ENCODE measurements at places on chromosomes 7 and 10.

DNA sequence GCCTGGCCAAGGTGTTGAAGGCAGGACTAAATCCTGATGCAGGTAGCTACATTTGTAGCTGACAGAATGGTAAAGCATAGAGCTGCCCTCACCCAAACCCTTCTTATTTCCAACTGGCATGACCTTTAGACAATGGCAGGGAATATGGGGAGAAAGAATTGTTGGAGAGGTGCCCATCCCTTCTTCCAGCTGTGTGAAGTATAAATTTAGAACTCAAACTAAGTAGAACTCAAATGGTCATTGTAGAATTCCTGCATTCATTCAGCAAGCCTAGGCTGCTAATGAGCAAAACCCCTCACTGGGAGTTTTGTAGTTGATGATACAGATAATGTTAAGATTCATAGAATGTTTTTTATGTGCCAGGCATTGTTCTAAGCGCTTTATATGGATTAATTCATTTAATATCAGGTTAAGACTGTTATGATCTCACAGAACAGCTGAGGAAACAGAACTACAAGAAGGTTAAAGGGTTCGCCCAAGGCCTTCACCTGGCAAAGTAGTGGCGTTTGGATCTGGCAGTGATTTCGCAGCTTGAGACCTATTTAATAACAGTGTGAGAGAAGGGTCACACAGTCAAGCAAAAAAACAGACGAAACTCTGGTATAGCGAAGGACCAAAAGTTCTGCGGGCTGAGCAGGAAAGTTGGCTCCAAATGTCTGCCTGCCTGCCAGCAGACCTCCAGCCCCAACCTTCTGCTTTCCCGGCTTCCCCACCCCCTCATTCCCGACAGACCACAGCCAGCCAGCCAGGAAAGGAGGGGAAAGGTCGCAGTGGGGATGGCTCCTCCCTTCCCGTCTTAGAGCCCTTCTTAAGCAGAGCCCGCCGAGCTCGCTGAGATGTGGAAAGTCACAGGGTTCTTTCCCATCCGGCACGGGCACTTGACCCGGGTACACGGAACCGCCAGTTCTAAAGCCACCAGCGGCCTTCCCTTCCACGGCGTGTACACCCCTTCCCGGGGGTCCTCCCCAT, 1.6 kb upstream of the HILPDA start:
- DNase-seq = peak; percentile 75

- no peak for DNase-seq
Measured at GRCh38 chr7:20519645-20520044, 95.8 kb upstream of the ABCB5 start.

GRCh38 chr7:2646680-2647571, 15.1 kb downstream of the TTYH3 start:
- no peak for DNase-seq

- no peak for DNase-seq
Measured at GRCh38 chr10:4532011-4532410, 294.0 kb upstream of the AKR1E2 start.

GRCh38 chr7:69615685-69616084, 17.4 kb downstream of the AUTS2 start:
- no peak for DNase-seq

- peak; percentile 33 for DNase-seq
Measured at GRCh38 chr7:128863433-128863989, 855 bp downstream of the ATP6V1F start.

GRCh38 chr10:30433730-30434272, at the start of gene MAP3K8:
MAP3K8 (plus strand) TSS chr10:30434184; CDS start chr10:30438939, 4,755 bp downstream.
- DNase-seq = peak; percentile 76

- DNase-seq = no peak
Measured at GRCh38 chr7:25117226-25118047, 7.6 kb downstream of the CYCS start.

GRCh38 chr7:26681819-26682418, 182.5 kb downstream of the SKAP2 start:
- no peak for DNase-seq

- peak; percentile 19 for DNase-seq
Measured at GRCh38 chr10:6995831-6996230, 415.0 kb downstream of the SFMBT2 start.

DNA sequence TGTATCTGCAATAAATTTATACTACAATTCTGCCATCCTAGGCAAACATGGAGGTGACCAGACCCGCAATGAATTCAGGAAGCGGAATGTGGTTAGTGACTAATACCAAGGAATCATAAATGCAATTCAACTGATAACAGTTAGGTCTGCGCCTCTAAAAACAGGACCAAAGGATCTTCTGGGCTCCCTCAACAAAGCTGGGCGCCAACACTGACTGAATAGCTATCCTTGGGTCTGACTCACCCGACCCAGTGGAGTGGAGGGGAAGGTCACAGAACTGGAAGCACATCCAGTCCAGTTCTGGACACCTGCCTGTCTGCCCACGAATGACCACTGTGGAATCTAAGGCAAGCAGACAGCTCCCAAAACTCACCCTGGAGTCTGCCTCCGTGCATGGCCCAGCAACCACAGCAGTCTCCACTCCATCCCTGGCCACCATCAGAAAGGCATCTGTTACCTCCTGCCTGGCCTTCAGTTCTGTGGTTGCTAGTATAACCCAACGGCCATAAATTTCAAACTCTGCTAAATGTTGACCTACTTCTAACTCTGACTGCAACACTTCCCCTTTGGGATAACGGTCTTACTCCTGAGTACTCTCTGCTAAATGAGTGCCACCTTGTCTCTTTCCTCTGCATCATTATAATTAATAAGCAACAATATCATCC, 43.0 kb upstream of the DLX6 start:
- DNase-seq = no peak

GRCh38 chr7:76512941-76513816, 2.8 kb downstream of the UPK3B start:
- no peak for DNase-seq

GRCh38 chr7:141956084-141956483, 9.3 kb upstream of the CLEC5A start:
- DNase-seq = no peak

GRCh38 chr7:10798044-10798443, 175.6 kb upstream of the PHF14 start:
- DNase-seq = no peak

- DNase-seq = peak; percentile 34
Measured at GRCh38 chr10:86439544-86439943, 72.9 kb upstream of the GRID1 start.

DNA sequence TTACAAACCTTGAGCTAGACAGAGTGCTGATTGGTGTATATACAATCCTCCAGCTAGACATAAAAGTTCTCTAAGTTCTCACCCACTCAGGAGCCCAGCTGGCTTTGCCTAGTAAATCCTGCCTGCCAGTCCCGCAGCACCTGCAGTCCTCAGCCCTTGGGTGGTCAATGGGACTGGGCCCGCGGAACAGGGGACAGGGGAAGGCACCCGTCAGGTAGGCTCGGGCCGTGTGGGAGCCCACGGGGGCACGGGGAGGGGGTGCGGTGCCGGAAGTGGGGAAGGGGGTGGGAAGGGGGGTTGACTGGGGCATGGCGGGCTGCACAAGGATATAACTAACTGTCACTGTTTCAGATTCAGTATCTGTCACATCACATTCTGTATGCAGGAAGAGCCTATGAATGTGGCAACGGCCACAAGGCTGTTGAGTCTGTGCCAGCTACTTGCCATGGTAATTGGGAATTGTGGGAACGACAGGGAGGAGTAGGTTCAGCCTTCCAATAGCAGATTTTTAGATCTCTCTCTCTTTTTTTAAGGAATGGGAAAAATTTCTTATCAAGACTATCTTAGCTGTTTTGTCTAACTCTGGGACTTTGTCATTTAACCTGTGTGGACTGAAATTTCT, 205.1 kb upstream of the PLPP4 start:
- no peak for DNase-seq

GRCh38 chr10:31745612-31746376, 182.8 kb downstream of the ARHGAP12 start:
- DNase-seq = peak; percentile 90

GRCh38 chr10:79025199-79025832, 43.5 kb upstream of the ZMIZ1 start:
- no peak for DNase-seq

DNA sequence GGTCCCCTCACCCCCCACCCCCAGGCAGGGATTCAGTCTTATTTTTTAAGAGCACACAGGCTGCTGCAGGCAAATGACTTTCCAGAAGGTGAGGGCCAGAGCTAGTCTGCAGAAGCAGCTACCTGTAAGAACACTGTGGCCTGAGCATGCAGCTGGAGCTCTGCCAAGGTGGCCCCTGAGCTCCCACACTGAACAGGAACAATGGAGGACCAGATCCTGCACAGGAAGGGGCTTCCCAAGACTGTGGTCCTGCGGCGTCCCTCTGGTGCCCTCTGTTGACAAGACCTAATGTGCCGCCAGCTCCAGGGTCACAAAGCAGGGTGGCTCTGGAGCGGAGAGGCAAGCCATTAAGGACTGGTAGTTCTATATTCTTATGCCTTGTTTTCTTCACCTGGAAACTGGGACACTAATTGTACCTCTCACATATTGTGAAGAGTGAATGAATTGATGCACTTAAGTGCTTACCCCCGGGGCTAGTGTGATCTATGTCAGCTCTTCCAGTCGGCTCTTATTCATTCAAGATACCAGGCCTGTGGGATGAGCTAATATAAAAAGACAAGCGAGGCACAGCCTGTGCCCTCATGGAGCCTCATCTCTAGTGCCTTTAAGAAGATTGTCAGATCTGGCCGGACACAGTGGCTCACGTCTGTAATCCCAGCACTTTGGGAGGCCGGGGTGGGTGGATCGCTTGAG, 8.0 kb upstream of the BEND7 start:
- no peak for DNase-seq

GRCh38 chr7:42152329-42153205, 84.4 kb downstream of the GLI3 start:
- no peak for DNase-seq

- peak; percentile 14 for DNase-seq
Measured at GRCh38 chr7:51160990-51161615, 155.5 kb downstream of the COBL start.

GRCh38 chr10:114102256-114102655, 58.6 kb downstream of the ADRB1 start:
- DNase-seq = no peak

- no peak for DNase-seq
Measured at GRCh38 chr7:127847641-127848040, 183.6 kb downstream of the LRRC4 start.

DNA sequence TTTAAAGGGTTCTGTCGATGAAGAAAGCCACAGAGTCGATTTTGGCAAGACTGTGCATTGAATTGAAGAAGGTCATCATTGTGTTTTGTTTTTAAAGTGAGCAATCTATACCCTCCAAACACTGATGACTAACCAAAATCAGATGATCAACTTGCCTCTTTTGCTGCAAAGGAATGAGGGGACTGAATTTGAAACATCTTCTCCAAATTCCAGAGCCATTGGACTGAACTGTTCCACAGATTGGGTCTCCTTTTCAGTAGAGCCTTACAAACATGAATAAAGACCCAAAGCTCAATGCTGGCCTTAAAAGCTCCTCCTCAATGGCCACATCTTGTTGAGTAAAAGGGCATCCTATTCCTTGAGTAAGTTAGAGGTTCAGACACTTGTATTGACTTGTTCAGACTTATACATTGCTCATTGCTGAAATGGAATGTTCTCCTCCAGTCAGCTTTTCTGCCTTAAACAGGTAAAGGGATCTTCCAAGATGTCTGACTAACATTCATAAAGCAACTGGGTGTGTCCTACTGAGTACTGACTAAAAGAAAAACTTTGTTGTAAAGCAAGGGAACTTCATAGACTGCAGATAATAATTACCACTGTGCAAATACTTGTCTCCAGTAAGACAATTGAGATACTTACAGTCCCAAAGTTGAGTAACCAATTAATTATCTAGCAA, 630.6 kb downstream of the KCNMA1 start:
- no peak for DNase-seq

DNA sequence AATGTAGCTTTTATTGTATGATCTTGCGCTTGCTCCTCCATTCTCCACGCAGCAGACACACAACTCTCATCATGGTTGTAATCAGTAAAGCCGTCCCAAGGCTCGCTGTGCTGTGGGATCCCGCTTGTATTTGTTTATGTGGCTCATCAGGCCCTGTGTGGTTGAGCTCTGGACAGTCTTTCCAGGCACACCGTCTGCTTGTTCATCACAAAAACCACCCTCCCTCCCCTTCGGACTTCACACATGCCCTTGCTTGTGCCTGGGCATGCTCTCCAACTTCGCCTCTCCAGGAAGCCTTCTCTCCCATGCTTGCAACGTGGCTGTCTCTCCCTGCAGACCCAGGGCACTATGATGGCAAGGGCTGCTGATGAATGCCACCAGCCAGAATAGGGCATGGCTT, 62.4 kb downstream of the HK1 start:
- DNase-seq = no peak

DNA sequence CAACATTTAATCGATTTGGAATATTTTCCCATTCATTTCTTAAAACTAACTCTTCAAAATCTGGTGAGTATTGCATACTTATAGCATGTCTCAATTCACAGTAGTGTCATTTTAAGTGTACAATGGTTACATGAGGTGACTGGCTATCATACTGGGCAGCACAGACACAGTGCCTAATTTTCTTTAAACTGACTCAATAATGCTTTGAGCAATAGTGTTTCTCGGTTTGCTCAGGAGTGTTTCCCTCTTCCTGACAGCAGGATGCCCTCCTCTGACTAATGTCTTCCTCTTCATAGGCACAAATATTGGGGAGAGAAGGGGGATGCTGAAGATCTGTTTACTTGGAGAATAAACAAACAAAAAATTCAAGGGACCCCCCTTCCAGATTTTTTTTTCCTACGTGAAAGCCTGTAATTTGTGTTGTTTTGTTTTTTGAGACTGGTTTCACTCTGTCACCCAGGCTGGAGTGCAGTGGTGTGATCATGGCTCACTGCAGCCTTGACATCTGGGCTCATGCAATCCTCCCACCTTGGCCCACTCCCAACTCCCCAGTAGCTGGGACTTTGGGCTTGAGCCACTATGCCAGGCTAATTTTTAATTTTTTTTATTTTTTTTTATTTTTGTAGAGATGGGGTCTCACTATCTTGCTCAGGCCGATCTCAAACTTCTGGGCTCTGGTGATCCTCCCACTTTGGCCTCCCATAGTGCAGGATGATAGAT, 2.2 kb downstream of the MRC1 start:
- no peak for DNase-seq

GRCh38 chr7:28177836-28178235, 2.8 kb downstream of the JAZF1 start:
- no peak for DNase-seq

GRCh38 chr10:24351961-24352360, 143.0 kb downstream of the KIAA1217 start:
- no peak for DNase-seq

- DNase-seq = no peak
Measured at GRCh38 chr7:29574659-29575058, 11.0 kb downstream of the PRR15 start.

- no peak for DNase-seq
Measured at GRCh38 chr10:99521765-99522469, 10.8 kb upstream of the NKX2-3 start.

GRCh38 chr10:22599048-22599561, 115.3 kb downstream of the PIP4K2A start:
- DNase-seq = peak; percentile 48
